Thymus (tissue), 14 donors: ENCODE measurements at places on chromosomes 5 and 9. TPM values are rescaled to one million over a fixed set of nuclear protein-coding genes. Genes with fewer than 3 reads are reported as not detected.
A peak's percentile ranks its signal among the peaks of the same experiment; 100 is the strongest.

DNA sequence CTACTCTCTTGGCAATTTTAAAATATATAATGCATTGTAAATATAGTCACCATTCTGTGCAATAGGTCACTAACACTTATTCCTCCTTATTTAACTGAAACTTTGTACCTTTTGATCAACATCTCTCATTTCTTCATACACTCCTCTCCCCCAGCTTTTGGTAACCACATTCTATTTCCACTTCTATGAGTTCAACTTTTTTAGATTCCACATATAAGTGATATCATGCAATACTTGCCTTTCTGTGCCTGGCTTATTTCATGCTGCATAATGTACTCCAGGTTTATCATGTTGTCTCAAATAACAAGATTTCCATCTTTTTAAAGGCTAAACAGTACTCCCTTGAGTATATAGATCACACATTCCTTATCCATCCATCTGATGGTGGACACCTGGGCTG lies 188.8 kb downstream of the NXNL2 start:
- no peaks in the 10 kb centered on the region for H3K27me3 ChIP-seq
- H3K4me3 ChIP-seq: no peak overlapping the region
- DNase-seq: no peak
- H3K4me1 ChIP-seq: no peaks in the 10 kb centered on the region

The PCDHB6 gene
- 0.23 TPM for polyA plus RNA-seq

GRCh38 chr5:176902911-176903664 lies 3.9 kb upstream of the HK3 start:
- no peak overlapping the region for H3K27ac ChIP-seq
- H3K4me1 ChIP-seq: no peaks in the 10 kb centered on the region
- H3K36me3 ChIP-seq: peaks cover 52% of the 10 kb centered on the region
- DNase-seq: no peak
- H3K27me3 ChIP-seq: no peaks in the 10 kb centered on the region
- no peak overlapping the region for H3K4me3 ChIP-seq

The RORB gene
- 0.30 TPM for polyA plus RNA-seq

GRCh38 chr5:113660706-113661250 lies 147.3 kb downstream of the YTHDC2 start:
- no peaks in the 10 kb centered on the region for H3K27me3 ChIP-seq
- no peaks in the 10 kb centered on the region for H3K4me1 ChIP-seq
- no peaks in the 10 kb centered on the region for H3K36me3 ChIP-seq
- DNase-seq: no peak
- no peak overlapping the region for H3K4me3 ChIP-seq

DNA sequence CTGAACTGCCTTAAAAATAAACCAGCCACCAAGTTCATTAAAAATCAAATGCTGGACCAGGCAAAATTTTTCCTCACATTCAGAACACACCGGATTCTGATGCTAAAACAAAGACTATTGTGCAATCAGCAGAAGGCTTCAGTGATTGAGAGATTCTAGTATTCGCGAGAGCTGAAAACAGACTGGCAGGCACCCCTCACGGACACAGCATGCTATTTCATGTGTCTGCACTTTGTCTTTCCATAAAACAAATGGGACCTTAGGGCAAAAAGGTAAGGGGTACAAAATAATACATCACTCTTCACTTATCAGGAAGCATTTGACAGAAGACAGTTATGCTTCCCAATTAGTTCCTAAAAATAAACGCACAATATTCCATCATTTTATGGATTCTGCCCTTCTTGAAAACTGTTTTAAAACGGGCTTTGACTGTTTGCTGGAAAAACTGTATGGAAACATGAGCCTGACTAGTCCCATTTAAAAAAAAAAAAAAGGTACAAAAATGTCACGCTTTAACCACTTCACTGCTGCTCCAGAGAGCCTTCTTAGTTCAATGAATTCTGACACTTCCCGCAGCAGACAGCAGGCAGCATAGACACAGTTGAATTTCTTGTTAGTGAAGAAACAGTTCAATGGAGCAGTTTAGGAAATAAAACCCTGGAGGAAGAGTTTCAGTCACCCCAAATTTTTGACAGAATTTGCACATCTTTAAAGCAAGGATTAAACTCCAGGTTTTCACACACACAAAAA lies 99.2 kb downstream of the MED27 start:
- no peaks in the 10 kb centered on the region for H3K36me3 ChIP-seq
- no peaks in the 10 kb centered on the region for H3K27me3 ChIP-seq
- DNase-seq: no peak
- H3K4me1 ChIP-seq: peaks cover 14% of the 10 kb centered on the region
- no peak overlapping the region for H3K27ac ChIP-seq

The NIPAL4 gene
- polyA plus RNA-seq: 6.1 TPM

DNA sequence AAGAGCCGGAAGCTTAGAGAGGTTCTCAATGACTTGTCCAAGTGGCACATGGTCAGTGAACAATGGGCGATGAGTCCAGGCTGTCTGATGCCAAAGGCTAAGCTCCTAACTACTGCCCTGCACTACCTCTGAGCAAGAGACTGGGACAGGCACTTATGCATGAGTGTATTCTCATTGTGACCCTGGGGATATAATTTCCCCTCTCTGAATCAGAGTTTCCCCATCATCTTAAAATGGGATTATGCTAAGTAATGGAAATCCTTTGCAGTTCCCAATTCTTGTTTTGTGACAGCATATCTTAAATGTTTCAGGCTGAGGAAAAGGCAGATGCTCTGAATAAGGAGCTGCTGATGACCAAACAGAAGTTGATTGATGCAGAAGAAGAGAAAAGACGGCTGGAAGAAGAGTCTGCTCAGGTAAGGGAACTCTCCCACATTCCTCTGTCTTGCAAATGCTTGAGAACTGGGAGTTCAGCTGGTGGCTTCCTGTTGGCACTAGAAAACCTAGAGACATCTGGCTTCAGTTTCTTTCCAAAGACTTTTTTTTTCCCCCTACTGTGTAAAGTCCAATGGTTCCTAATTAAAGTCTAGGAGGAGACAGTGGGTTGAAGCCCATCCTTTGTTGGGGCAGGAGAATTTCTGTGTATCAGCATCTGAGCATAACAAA lies 64.1 kb downstream of the GPR21 start:
- H3K27ac ChIP-seq: no peak overlapping the region
- H3K4me3 ChIP-seq: no peak overlapping the region
- no peak for DNase-seq
- H3K4me1 ChIP-seq: no peaks in the 10 kb centered on the region
- peaks cover 71% of the 10 kb centered on the region for H3K36me3 ChIP-seq
- no peaks in the 10 kb centered on the region for H3K27me3 ChIP-seq

The ADAMTS6 gene
- polyA plus RNA-seq: 1.2 TPM

The LHX3 gene
- 0.23 TPM for polyA plus RNA-seq

DNA sequence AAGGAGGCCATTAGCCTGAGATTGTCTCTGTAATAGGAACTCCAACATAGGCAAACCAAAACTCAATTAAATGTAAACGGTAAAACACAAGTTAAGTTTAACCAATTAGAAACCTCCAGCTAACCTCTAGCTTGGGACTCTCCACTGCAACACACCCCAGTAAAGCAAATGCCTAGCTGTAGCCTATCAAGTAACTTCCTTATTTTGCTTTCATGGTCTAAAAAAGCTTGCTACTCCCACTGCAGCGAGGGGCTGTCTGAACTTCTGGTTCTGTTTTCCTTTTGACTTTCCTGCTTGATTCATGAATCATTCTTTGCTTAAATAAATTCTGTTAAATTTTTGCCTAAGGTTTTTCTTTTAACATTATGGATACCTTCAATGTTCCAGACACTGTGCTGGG lies 24.4 kb upstream of the C5orf46 start:
- no peak overlapping the region for H3K27ac ChIP-seq
- H3K36me3 ChIP-seq: no peaks in the 10 kb centered on the region
- no peaks in the 10 kb centered on the region for H3K27me3 ChIP-seq
- no peaks in the 10 kb centered on the region for H3K4me1 ChIP-seq

- peaks cover 16% of the 10 kb centered on the region for H3K27me3 ChIP-seq
- no peaks in the 10 kb centered on the region for H3K4me1 ChIP-seq
- H3K36me3 ChIP-seq: peaks cover 5% of the 10 kb centered on the region
- no peak overlapping the region for H3K27ac ChIP-seq
Observed at GRCh38 chr9:126509718-126510117, 104.0 kb upstream of the LMX1B start.

DNA sequence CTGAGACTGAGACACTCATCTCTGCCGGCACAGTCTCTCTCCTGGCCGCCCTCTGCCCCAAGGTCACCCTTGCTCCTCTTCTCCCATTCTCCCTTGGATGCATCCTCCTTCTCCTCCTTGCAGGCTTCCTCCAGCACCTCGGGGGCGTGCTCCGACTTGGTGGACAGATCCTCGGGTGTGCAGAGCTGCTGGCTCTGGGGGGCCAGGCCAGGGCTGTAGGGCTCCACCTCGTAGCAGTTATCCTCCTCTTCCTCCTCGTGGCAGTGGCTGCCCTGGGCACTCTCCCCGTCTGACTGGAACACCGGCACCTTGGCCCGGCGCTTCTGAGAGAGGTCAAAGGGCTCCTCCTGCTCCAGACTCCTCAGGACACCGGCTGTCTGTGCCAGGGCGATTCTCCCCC lies 63.3 kb downstream of the ZNF366 start:
- no peaks in the 10 kb centered on the region for H3K4me1 ChIP-seq
- DNase-seq: no peak
- no peaks in the 10 kb centered on the region for H3K27me3 ChIP-seq
- no peak overlapping the region for H3K27ac ChIP-seq

GRCh38 chr5:139141446-139142204 lies 56.5 kb downstream of the SIL1 start:
- DNase-seq: no peak
- peaks cover 10% of the 10 kb centered on the region for H3K4me1 ChIP-seq
- H3K4me3 ChIP-seq: no peak overlapping the region
- H3K27me3 ChIP-seq: no peaks in the 10 kb centered on the region
- H3K36me3 ChIP-seq: no peaks in the 10 kb centered on the region
- H3K27ac ChIP-seq: peak overlapping the region; percentile 5

GRCh38 chr5:42944989-42945388 lies 95.1 kb downstream of the ANXA2R start:
- H3K4me1 ChIP-seq: peaks cover 2% of the 10 kb centered on the region
- H3K36me3 ChIP-seq: no peaks in the 10 kb centered on the region
- no peak overlapping the region for H3K4me3 ChIP-seq
- DNase-seq: no peak
- H3K27me3 ChIP-seq: no peaks in the 10 kb centered on the region
- H3K27ac ChIP-seq: no peak overlapping the region

GRCh38 chr5:80736730-80737129 lies 81.9 kb upstream of the DHFR start:
- H3K27ac ChIP-seq: no peak overlapping the region
- no peaks in the 10 kb centered on the region for H3K27me3 ChIP-seq
- H3K36me3 ChIP-seq: peaks cover 2% of the 10 kb centered on the region

- H3K27me3 ChIP-seq: no peaks in the 10 kb centered on the region
- H3K4me3 ChIP-seq: no peak overlapping the region
- H3K36me3 ChIP-seq: no peaks in the 10 kb centered on the region
- H3K27ac ChIP-seq: no peak overlapping the region
- no peak for DNase-seq
Observed at GRCh38 chr5:51159164-51159563, 224.1 kb upstream of the ISL1 start.

- peak; percentile 62 for DNase-seq
- no peaks in the 10 kb centered on the region for H3K27me3 ChIP-seq
Observed at GRCh38 chr5:4295663-4296339, 700.2 kb downstream of the IRX1 start.

DNA sequence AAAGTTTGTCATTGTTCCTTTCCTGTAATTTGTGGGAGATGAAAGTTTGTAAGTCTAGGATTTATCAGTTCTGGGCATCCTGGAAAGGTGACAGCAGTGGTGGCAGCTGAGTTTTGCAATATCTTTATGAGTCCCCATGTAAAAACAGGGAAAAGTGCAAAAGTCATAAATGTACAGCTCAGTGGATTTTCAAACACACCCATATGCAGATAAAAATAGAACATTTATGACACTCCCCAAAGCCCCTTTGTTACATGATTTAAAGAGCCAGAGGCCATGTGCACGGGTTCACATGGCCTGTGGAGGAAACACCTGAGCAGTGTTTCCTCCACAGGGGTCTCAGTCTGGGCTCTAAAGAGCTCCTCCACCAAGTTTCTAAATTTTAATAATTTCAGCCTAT lies 6.3 kb downstream of the TMEM38B start:
- no peaks in the 10 kb centered on the region for H3K36me3 ChIP-seq
- H3K27me3 ChIP-seq: no peaks in the 10 kb centered on the region
- DNase-seq: no peak
- no peaks in the 10 kb centered on the region for H3K4me1 ChIP-seq
- H3K4me3 ChIP-seq: no peak overlapping the region

GRCh38 chr5:133029416-133029815 lies 3.1 kb upstream of the ZCCHC10 start:
- DNase-seq: no peak
- H3K27me3 ChIP-seq: no peaks in the 10 kb centered on the region
- H3K27ac ChIP-seq: no peak overlapping the region
- no peaks in the 10 kb centered on the region for H3K36me3 ChIP-seq

The SPATA9 gene
- polyA plus RNA-seq: 0.68 TPM

The RASEF gene
- polyA plus RNA-seq: 3.0 TPM

DNA sequence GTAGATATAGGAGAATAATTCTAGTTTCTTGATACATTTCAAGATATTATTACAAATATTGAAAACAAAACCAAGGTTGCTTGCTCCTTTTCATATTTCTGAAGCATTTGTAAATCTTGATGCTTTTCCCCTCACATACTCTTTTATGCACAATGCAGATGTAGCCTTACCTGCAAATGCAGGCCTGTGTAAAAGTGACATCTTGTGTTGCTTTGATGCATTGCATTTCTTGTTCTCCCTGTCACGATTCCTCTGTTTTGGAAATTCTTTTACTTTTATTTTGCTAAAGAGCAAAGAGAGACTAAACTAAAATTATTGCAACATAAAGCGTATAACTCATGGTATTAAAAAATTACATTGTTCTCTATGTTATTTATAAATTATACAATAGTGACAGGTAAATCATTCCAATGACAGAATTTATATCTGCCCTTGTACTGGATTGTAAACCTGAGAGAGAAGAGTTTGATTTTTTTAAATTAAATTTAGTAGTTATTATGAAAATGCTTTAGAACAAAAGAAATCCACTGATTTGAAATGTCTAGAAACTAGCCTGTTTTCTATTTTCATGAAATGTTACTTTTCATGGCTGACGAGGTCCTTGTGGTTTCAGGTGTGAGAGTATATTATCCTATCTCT lies 970.0 kb downstream of the MAT2B start:
- no peak overlapping the region for H3K4me3 ChIP-seq
- H3K4me1 ChIP-seq: no peaks in the 10 kb centered on the region
- DNase-seq: no peak
- H3K36me3 ChIP-seq: no peaks in the 10 kb centered on the region
- no peaks in the 10 kb centered on the region for H3K27me3 ChIP-seq
- no peak overlapping the region for H3K27ac ChIP-seq

DNA sequence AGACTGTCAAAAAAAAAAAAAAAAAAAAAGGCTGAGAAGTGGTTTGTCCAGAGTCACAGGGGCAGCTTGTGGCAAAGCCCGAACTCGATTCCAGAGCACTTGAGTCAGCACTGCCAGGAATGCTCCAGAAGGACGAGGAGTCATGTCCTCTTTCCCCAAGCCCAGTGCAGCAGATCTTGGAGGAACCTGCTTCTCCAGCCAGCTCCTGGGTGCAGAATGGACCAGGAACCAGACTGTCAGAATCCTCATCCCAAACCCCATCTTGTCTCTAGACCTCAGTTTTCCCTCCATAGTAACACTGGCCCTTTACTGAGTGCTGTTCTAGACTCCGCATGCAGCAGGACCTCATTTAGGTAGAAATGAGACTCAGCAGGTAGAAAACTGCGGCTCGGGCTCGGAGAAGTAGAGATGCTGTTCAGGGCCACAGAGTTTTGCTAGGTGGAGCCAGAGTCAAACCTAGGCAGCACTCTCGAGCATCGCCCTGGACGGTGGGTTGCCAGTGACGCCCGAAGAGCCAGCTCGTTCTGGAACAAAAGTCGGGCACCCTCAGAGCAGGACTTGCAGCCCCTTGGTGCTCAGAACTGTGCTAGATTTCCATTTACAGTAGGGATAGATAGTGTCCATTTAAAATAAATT lies 15.4 kb downstream of the CD74 start:
- no peak for DNase-seq
- H3K4me3 ChIP-seq: no peak overlapping the region
- peaks cover 93% of the 10 kb centered on the region for H3K36me3 ChIP-seq
- no peaks in the 10 kb centered on the region for H3K4me1 ChIP-seq
- no peak overlapping the region for H3K27ac ChIP-seq
